ENCODE measurements at places on chromosomes 5 and 9. TPM values are rescaled to one million over a fixed set of nuclear protein-coding genes. Genes with fewer than 3 reads are reported as not detected.

The CDX1 gene
- not detected for total RNA-seq

The CCDC180 gene
- total RNA-seq: 6.2 TPM

The PCDHAC2 gene
- total RNA-seq: not detected

The PCDHA12 gene
- not detected for total RNA-seq

The TTC23L gene
- total RNA-seq: not detected

The HTR1A gene
- not detected for total RNA-seq

The SARDH gene
- 4.8 TPM for total RNA-seq

The PRUNE2 gene
- total RNA-seq: 206 TPM

The ADAMTS12 gene
- 0.58 TPM for total RNA-seq

The N4BP3 gene
- total RNA-seq: 2.7 TPM
